ENCODE measurements at places on chromosomes 7 and 10. TPM values are rescaled to one million over a fixed set of nuclear protein-coding genes. Genes with fewer than 3 reads are reported as not detected.

CYTH3 gene
- polyA plus RNA-seq: 13.2 TPM

PARD3 gene
- polyA plus RNA-seq: 47.2 TPM

CPN1 gene
- 4.6 TPM for polyA plus RNA-seq

PTPN20 gene
- polyA plus RNA-seq: not detected

RAPGEF5 gene
- polyA plus RNA-seq: 10.6 TPM

ZNF853 gene
- polyA plus RNA-seq: 6.6 TPM

HMX2 gene
- not detected for polyA plus RNA-seq

HOXA4 gene
- polyA plus RNA-seq: 0.96 TPM

C10orf105 gene
- polyA plus RNA-seq: not detected

ATG9B gene
- polyA plus RNA-seq: 2.4 TPM

GTF2IRD1 gene
- polyA plus RNA-seq: 46.7 TPM

GIMAP2 gene
- 0.23 TPM for polyA plus RNA-seq

SHTN1 gene
- polyA plus RNA-seq: 17.9 TPM

AS3MT gene
- polyA plus RNA-seq: 2.2 TPM

SPDYE2B gene
- polyA plus RNA-seq: not detected

EGR2 gene
- 16.1 TPM for polyA plus RNA-seq

OR2A42 gene
- not detected for polyA plus RNA-seq

GIMAP5 gene
- polyA plus RNA-seq: 0.79 TPM

VSIR gene
- polyA plus RNA-seq: 45.5 TPM

TLX1 gene
- 0.68 TPM for polyA plus RNA-seq

MMP21 gene
- polyA plus RNA-seq: 0.22 TPM

LRRC4 gene
- polyA plus RNA-seq: 3.5 TPM

ELFN1 gene
- 5.5 TPM for polyA plus RNA-seq

GIMAP6 gene
- 0.82 TPM for polyA plus RNA-seq

CH25H gene
- 3.8 TPM for polyA plus RNA-seq

DDC gene
- polyA plus RNA-seq: 37.8 TPM

CRYGN gene
- polyA plus RNA-seq: 0.24 TPM

MRLN gene
- not detected for polyA plus RNA-seq

NHLRC2 gene
- 14.8 TPM for polyA plus RNA-seq

ACTL6B gene
- not detected for polyA plus RNA-seq

FGFBP3 gene
- 2.6 TPM for polyA plus RNA-seq

GNAT3 gene
- not detected for polyA plus RNA-seq

NAT16 gene
- polyA plus RNA-seq: not detected

MAP3K8 gene
- 40.0 TPM for polyA plus RNA-seq

TSPAN15 gene
- 58.5 TPM for polyA plus RNA-seq

CCDC172 gene
- polyA plus RNA-seq: not detected

SPDYE1 gene
- polyA plus RNA-seq: 0.99 TPM

RPP38 gene
- polyA plus RNA-seq: 27.3 TPM

PLAC9 gene
- 92.9 TPM for polyA plus RNA-seq

GRB10 gene
- 53.4 TPM for polyA plus RNA-seq

SP8 gene
- 0.04 TPM for polyA plus RNA-seq

SCRN1 gene
- 36.7 TPM for polyA plus RNA-seq

SPRN gene
- 2.6 TPM for polyA plus RNA-seq

DGKI gene
- 2.4 TPM for polyA plus RNA-seq

PRF1 gene
- polyA plus RNA-seq: 0.39 TPM

TUBAL3 gene
- not detected for polyA plus RNA-seq

PRKCQ gene
- 0.21 TPM for polyA plus RNA-seq

CTTNBP2 gene
- polyA plus RNA-seq: 9.1 TPM

RRP12 gene
- 20.6 TPM for polyA plus RNA-seq

CHST3 gene
- 6.1 TPM for polyA plus RNA-seq

SAP25 gene
- 4.0 TPM for polyA plus RNA-seq

PAPOLB gene
- polyA plus RNA-seq: not detected

MCM10 gene
- 4.7 TPM for polyA plus RNA-seq

TMEM176B gene
- polyA plus RNA-seq: 175 TPM

CDK14 gene
- 15.2 TPM for polyA plus RNA-seq

CFAP70 gene
- 1.6 TPM for polyA plus RNA-seq

TSPAN33 gene
- polyA plus RNA-seq: 7.3 TPM

Measured in hepatocyte (in vitro differentiated cells).